ENCODE measurements at places on chromosomes 7 and 10.

DNA sequence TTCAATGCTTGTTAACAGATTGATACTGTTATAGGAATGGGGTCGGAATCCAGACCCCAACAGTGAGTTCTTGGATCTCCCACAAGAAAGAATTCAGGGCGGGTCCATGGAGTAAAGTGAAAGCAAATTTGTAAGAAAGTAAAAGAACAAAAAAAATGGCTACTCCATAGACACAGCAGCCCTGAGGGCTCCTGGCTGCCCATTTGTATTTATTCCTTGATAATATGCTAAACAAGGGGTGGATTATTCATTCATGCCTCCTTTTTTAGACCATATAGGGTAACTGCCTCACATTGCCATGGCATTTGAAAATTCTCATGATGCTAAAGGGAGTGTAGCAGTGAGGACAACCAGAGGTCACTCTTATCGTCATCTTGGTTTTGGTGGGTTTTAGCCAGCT, 717.2 kb upstream of the KCND2 start:
- DNase-seq: no peak

DNA sequence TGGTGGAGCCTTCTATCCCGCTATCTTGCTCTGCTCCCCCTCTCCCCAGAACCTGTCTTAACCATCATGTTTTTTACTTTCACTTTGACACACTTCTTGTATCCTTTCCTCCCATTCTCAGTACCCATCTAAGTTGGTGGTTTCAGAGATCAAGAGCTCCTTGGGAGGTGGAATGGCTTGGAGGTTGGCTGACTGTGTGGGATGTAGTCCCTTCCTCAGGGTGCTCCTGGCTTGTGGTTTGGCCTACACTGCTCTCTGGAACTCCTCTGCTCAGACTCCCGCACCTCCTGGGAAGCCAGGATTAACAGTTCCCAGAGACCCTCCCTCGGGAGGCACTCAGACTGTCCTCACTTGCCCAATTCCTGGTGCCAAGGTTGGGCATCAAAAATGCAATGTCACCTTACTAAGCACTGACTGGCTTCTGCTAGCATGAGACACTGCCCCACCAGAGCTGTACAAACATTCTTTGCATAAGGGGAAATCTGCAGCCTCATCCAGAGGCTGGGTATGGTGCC, 93.1 kb upstream of the NAMPT start:
- DNase-seq: no peak

DNA sequence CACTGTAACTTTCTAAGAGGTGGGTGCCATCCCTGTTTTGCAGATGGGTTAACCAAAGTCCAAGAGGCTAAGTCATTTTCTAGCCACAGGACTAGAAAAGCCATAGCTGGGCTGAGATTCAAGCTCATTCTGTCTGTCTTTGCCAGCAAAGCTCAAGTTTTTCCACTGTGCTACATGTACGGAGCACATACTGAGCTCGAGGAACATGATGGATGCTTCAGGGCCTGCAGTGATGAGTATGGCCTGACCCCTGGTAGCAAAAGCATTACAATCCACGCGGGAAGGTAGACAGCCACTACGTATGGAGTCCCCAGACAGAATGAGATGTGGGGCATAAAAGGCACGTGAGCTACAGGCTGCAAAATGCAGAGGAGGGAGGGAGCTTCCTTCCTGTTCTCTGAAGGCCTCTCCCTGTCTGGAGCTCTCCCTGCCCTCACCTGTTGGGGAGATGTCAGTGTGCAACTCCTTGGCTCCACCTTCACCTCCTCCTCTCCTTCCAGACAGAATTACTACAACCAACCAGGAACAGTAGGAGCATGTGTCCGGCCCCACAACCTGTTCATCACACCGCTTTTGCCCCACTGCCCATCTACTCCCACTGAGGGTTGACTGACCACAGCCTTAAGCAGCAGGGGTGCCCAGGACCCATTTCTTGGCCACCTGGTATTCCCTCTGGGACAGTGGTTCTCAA, 16.4 kb downstream of the ITPRIP start:
- no peak for DNase-seq

GRCh38 chr10:77881636-77882035, 44.9 kb downstream of the DLG5 start:
- no peak for DNase-seq

GRCh38 chr7:13060173-13060572, 372.7 kb downstream of the ARL4A start:
- DNase-seq: no peak

DNA sequence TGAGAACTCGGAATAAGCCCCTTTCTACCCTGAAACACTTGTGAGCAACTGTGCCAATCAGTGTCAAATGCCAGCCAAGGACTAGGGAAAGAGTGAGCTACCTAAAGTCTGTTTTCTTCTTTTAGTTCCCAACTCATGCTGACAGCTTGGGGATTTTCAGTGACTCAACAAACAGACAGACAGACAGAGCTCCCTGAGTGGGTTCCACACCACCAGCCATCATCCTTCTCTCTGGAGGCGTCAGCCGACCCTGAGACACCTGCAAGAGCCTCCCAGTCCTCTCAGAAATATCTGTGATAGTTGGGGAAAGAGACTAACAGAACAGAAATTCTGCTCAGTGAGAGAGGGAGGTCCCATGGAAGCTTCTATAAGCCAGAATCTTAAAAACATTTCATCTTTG, 49.5 kb downstream of the GATA3 start:
- DNase-seq: peak; percentile 34

DNA sequence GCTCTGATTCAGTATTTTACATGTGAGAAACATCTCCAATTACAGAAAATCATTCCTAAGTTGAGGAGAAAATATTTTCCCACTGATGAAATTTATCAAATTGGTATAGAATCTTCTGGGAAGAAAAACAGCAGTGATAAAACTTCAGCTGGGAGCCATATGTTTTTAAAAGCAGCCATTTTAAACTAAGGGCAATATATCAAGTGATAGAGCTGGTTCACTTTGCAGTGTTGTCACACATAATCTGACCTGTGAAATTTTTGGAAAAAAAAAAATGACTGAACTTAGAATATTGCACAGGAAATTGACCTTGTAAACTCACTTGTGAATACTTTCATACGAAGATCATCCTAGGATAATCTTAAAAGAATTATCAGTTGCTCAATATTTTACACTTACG, 10.5 kb upstream of the EZH2 start:
- no peak for DNase-seq

- no peak for DNase-seq
Observed at GRCh38 chr10:113073549-113074189, 123.6 kb downstream of the TCF7L2 start.

GRCh38 chr10:44924261-44925040, 13.3 kb downstream of the TMEM72 start:
- no peak for DNase-seq

GRCh38 chr7:27435461-27435860, 192.9 kb downstream of the EVX1 start:
- no peak for DNase-seq

DNA sequence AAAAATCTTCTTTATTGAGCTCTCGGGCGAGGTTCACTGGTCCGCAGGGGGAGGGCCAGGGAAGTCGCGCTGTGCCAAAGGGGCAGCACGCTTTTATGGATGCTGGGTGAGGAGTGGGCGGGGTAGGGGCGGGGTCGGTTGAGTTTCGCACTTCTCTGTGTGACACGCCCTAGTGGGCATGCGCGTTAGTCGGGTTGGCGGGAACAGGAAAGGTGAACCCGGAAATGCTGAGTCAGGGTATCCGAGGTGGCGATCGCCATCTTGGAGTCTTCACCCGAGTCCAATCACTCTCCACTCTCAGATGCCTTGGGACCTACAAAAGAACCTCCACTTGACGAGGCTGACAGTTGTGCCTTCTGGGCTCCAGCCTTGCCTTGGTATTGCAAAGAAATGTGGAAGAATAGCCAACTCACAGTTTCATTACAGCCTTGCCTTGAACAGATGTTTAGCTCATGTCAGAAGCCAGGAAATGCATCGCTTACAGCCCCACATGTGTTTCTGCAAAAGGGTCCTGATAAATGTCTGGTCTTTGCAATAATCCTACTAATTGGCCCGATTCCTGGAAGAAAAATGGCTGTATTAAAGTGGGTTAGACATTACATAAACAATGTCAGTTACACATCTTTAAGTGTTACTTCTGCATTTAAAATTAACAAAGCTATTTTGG, 64.1 kb downstream of the AHR start:
- no peak for DNase-seq

- DNase-seq: no peak
Observed at GRCh38 chr10:97905276-97905675, 55.6 kb downstream of the GOLGA7B start.

GRCh38 chr10:47404446-47404845, 20.4 kb upstream of the ZNF488 start:
- DNase-seq: no peak

GRCh38 chr7:157088136-157088535, 50.6 kb upstream of the UBE3C start:
- no peak for DNase-seq

DNA sequence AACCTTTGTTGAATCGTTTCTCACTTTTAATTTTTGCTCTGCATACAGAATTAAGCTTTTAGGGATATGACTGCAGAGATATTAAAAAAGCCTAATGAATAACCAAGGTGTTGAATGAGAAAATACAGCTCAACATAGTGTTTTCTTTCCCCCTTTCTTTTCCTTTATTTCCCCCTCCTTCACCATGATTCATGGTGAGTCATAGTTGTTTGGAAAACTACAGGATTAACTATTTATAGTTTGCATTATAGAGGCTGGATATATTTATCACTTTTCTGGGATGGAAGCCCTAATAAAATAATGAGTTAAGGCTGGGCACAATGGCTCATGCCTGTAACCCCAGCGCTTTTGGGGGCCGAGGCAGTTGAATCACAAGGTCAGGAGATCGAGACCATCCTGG, 115.0 kb downstream of the DNAJB9 start:
- DNase-seq: no peak

- DNase-seq: no peak
Observed at GRCh38 chr10:12484002-12484918, 134.9 kb downstream of the CAMK1D start.

DNA sequence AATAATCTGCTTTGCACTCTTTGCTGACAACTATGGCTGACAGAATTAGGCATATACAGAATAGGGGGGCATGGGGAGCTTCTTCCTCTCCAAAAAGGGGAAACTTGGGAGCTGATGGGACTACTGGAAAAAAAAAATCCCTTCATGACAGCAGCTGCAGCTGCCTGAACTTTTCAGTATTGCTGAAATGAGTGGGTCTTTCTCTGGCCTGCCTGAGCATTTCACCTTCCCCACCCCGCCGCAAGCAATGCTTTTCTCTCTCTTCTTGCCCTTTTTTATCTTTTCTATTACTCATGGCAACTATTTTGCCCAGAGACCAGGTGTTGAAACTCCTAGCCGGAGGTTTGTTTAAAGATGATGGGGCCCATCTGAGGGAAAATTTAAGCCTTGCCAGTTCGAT, 244.9 kb downstream of the SEMA3D start:
- DNase-seq: no peak

- DNase-seq: no peak
Observed at GRCh38 chr7:156046031-156046560, 233.8 kb upstream of the SHH start.

GRCh38 chr7:14351167-14351566, 361.7 kb upstream of the ETV1 start:
- DNase-seq: no peak

DNA sequence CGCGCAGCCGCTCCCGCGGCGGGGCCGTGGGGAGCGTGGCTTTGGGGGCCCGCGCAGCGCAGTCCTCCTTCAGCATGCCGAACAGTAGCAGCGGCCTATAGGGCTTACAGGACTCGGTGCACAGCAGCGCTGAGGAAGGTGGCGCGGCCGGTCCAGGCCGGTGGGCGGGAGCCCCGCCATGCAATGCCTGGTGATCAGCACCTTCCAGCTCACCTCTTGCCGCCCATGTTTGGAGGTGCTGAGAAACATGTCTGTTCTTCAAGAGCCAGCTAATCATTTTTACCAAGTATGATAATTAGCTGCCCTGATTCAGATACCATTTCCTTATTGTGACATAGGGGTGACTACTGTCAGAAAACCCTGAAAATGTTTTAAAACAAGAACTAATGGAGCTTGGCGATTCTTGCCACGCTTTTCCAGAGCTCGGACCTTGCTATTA, 33.5 kb upstream of the SFTPD start:
- peak; percentile 22 for DNase-seq

DNA sequence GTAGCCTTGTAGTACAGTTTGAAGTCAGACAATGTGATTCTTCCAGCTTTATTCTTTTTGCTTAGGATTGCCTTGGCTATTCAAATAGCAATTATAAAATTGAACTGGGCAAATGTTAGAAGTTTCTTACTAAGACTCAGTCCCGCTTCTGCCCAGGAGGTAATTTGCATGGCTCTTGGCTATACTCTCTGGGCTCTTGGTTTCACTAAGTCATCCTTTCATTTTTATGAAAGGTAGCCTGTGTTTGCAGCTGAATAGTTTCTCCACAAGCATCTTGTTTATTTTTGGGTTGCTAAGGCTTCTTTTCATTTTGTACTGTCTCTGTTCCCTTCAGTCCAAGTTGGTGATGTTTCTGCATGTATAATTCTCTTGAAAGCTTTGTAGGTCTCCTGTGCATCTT, 340.6 kb downstream of the SH2D4B start:
- no peak for DNase-seq

DNA sequence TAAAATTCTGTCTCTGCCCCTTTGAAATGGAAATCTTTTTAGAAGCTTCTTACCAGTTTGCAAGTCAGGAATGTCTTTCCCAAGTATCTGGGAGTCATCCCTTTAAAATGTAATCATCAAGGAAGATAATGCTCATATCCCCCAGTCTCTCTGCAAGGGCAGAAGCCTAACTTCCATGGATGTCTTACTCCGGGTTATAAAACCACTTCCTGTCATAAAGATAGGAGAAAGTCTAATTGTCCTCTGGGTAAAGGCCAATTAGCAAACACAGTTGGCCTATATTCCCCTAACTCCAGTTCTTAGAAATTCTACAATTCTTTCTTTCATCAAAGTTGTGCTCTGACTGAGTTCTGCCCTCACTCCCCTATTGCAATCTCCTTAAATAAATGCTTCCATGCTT, 1631.5 kb upstream of the LRRTM3 start:
- DNase-seq: no peak

GRCh38 chr7:17434191-17434590, 135.7 kb downstream of the AHR start:
- DNase-seq: no peak

- no peak for DNase-seq
Observed at GRCh38 chr10:127813290-127813689, 76.3 kb downstream of the FOXI2 start.

- no peak for DNase-seq
Observed at GRCh38 chr10:113625461-113626186, 38.2 kb downstream of the NRAP start.

GRCh38 chr10:69458430-69459100, 7.3 kb downstream of the TSPAN15 start:
- no peak for DNase-seq

- no peak for DNase-seq
Observed at GRCh38 chr10:52379287-52379686, 65.2 kb downstream of the DKK1 start.

GRCh38 chr7:50822110-50822509, 39.4 kb upstream of the GRB10 start:
- no peak for DNase-seq
